ENCODE measurements at places on chromosomes 5 and 9.

DNA sequence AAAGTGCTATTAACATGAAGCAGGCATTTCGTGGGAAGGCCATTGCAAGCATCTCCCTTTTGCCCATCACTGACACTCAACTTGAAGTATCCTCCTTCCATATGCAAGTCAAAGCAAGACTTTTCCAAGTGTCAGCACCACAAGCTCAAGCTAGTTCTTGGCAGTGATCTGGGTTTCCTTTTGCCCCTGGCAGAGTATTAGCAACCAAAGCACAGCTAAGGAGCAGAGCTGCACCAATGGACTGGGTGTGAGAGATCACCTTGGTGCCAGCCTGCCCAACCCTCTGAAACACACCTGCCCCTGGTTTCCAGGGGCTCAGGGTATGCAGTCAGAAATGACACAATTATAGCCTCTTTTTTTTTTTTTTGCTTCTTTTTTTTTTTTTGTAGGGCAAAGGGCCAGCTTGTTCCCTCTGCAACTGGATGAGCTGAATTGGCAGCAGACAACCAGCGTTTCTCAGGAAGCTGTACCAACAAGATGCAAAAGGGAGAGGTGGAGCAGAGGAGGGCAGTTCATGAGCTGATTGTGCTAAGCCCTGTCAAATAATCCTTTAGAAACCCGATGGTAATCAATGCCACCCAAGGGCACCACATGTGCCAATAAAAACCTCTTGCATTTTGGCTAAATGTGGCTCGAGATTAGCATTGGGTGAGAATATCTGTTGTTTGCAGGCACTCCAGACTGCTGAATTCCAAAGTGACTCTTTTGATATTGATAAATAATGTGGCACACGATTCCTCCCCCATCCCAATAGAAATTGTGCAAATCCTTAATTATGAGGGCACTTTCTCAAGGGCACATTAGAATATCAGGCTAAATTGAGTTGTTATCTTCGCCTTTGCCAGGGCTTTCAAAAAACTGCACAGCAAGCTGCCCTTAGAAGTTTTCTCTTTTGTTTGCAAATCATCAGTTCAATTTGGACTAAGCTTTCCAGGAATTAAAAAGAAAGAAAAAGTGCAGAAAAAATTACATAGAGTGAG, 192.4 kb downstream of the GAS1 start:
- no peak for DNase-seq

DNA sequence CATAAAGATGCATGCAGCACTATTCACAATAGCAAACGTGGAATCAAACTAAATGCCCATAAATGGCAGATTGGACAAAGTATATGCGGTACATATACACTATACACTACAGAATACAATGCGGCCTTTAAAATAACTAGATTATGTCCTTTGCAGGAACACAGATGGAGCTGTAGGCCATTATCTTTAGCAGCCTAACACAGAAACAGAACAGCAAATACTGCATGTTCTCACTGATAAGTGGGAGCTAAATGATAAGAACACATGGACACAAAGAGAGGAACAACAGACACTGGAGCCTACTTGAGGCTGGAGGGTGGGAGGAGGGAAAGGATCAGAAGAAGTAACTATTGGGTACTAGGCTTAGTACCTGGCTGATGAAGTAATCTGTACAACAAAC, 758.2 kb downstream of the TLE1 start:
- no peak for DNase-seq

DNA sequence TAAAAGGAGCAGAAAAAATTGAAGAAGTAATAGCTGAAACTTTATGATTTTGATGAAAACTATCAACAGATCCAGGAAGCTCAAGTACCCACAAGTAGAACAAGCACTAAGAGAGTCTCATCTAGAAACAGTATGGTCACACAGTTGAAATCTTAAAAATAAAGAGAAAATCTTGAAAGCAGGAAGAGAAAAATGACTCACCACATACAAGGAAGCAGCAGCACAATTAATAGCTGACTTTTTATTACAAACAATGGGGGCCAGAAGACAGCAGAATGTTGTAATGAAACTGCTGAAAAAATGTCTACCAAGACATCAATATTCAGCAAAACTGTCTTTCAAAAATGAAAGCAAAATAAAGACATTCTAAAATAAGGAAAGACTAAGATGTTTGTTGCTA, 1108.3 kb upstream of the DMAC1 start:
- DNase-seq = no peak

DNA sequence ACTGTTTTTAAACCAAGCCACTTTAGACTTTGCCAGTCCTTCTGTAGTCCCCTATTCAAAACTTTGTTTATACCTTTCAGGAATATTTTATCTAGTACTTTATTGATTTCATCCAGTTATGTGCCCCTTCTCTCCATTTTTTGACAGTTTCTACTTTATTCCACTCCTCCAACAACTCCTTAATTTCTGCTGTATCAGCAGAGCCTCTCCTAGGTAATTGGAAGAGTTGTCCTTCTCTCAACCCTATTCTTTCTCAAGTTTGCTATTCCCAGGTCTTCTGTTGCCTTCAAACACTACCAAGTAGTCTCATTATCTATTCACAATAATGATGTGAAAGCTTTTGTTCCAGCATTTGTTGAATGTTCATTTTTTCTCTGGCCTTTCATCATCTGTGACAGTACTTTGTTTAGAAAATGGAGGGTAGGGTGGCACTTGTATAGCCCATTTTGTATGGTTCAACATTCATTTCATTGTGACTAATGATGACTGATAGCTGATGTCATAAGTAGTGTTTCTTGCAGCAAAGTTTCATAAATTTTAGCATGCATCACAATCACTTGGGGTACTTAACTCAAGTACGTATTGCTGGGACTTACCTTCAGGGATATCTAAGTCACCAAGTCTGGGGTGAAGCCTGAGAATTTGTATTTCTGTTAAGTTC, 204.4 kb upstream of the DMRT1 start:
- no peak for DNase-seq

GRCh38 chr5:43357878-43358281, 44.7 kb upstream of the HMGCS1 start:
- no peak for DNase-seq

DNA sequence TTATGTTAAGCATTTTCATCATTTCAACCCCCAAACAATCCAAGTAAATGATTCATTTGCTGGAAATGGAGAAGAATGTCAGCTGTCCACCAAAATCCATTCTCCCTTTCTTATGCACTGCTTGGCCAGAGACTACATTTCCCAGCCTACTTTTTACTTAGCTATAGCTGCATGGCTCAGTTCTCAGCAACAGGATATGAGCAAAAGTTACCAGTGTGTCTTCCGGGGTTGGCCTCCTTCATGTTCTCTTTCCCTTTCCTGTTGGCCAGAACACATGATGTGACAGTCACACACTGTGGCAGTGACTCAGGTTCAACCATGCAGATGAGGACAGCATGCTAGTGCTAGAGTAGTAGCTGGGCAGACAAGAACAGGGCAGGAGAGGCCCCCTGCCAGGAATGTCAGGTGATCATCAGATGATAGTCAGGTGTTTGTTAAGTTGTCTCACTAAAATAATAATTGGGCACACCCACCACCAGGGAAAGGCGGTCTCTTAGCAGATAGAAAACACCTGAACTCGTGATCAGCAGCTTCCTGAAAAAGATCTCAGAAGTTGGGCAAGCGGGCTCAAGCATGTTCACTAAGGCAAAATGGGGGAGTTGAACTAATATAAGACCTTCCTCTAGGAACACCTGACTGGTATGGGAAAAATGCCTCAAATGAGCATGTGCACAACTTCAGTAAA, 12.2 kb downstream of the GPR150 start:
- DNase-seq = no peak

All from NCI-H1436 treated with DMSO at 0.1 percent for 48 hours (cell line).